Stimulated activated CD4-positive, alpha-beta T cell treated with anti-CD3 and anti-CD28 coated beads, Interleukin-1b, Interleukin-23, amount 100 ng/mL, for 24 hours (primary cell): ENCODE measurements at places on chromosomes 11 and 22.

DNA sequence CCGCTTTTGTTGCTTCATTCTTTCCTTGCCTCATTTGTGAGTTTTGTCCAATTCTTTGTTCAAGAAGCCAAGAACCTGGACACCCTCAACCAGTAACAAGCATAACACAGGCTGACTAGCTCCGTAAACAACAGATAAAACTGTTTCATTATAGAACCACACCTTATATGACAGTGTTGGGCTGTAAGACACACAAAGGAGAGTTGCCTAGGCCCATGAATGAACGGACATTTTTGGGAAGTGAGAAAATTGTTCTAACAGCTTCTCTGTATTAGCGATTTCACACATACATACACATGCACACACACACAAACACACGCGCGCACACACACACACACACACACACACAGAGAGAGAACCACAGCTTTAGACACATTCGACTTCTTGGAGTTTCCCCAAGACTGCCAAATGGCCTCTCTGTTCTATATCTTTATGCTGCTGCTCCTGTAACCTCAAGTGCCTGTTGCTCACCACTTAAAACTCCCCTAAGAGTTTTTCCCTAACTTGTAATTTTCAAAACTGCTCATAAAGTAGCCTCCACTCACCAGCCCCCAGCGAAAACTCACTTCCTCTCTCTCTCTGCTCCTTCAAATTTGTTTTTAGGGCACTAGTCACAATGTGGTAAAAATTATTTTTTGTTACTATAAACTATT lies 35.9 kb downstream of the CTSC start:
- no peak for DNase-seq

GRCh38 chr11:68329978-68330699 lies 17.7 kb downstream of the LRP5 start:
- no peak for DNase-seq

DNA sequence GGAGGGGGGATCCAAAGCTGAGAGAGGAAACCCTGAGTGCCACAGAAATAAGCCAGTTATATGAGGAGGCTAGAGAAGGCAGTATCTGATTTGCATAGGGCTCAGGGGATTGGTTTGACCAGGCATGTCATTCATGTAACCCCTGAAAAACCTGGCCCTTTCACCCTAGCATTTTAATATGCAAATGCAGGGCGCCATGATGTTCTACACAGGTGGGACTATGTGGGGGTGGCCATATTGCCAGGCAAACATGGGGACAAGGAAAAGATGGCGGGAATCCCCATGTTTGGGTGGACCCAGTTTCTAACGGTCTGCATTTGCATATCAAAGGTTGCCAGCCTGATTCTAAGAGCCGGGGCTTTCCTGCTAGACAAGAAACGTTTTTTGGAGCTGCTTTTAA lies 27.2 kb downstream of the CSF2RB start:
- no peak for DNase-seq

GRCh38 chr11:115959081-115959486 lies 454.9 kb upstream of the CADM1 start:
- DNase-seq = no peak

GRCh38 chr11:133600786-133601185 lies 68.5 kb upstream of the OPCML start:
- DNase-seq = no peak
